Placental pericyte (primary cell): ENCODE measurements at places on chromosomes 7 and 10. TPM values are rescaled to one million over a fixed set of nuclear protein-coding genes. Genes with fewer than 3 reads are reported as not detected.

DENND2A gene
- 0.44 and 18.0 TPM in 2 replicates for total RNA-seq

TUBB8 gene
- not detected in 2 replicates for total RNA-seq

CYP17A1 gene
- total RNA-seq: not detected in 2 replicates

SRRM3 gene
- 0.57 and 0.66 TPM in 2 replicates for total RNA-seq

ZEB1 gene
- 109 and 126 TPM in 2 replicates for total RNA-seq

CYP2C8 gene
- not detected in 2 replicates for total RNA-seq

AIFM2 gene
- 5.2 and 17.1 TPM in 2 replicates for total RNA-seq

CH25H gene
- 0.29 TPM in 1 of 2 replicates, not detected in the other for total RNA-seq

MMRN2 gene
- total RNA-seq: 0.88 and 2.0 TPM in 2 replicates

TLX1 gene
- not detected in 2 replicates for total RNA-seq

CLDN4 gene
- total RNA-seq: 0.22 TPM in 1 of 2 replicates, not detected in the other

LIPJ gene
- not detected in 2 replicates for total RNA-seq

MMD2 gene
- total RNA-seq: not detected in 2 replicates
